Activated T-helper 2 cell treated with anti-CD3 and anti-CD28 coated beads, Interferon-gamma antibody, Interleukin-2, Interleukin-4, amounts not matched to agents 10 μg/mL and 5 μg/mL and 100 μg/mL, durations not matched to agents 14 hours and 24 hours and 36 hours (primary cell): ENCODE measurements at places on chromosomes 12 and 14. TPM values are rescaled to one million over a fixed set of nuclear protein-coding genes. Genes with fewer than 3 reads are reported as not detected.

- no peak for DNase-seq
Observed at GRCh38 chr12:87779016-87779415, 250.2 kb downstream of the C12orf50 start.

GRCh38 chr14:51019089-51019488 lies 74.8 kb upstream of the PYGL start:
- no peak for DNase-seq

GRCh38 chr12:127496255-127496654 lies 770.7 kb upstream of the TMEM132C start:
- DNase-seq, result no peak

- no peak for DNase-seq
Observed at GRCh38 chr12:65517656-65518210, 239.2 kb downstream of the MSRB3 start.

DNA sequence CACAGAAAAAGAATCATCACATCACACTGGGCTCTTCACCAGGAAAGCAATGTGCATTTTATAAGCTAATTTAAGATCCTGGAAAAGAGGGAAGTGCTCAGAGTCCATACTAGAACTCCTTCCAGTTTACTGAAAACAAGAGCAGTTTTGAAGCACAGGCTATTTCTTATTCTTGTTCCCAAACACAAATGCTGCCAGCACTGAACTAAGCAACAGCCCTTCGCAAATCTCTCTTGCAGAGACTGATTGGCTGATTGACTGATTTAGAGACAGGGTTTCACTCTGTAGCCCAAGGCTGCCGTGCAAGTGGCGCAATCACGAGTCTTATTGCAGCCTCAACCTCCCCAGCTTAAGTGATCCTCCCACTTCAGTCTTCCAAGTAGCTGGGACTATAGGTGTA lies 44.8 kb downstream of the BCL2L14 start:
- no peak for DNase-seq

DNA sequence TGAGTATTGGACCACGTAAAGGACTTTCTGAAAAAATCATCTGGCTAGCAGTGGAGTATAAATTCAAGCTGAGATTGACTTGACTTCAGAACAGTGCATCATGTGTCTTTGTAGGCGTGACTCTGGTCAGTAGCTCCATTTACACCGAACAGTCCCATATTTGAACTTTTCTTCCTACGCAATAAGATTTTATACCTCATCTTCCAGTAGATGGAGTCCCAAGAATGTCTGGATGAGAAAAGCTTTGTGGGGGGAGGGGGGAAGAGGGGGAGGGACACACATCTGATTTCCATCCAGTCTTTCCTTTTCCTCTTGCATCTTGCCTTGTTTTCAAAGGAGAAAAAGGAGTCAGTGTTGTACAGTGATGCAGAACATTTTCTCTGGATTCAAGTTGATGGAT lies 241.0 kb downstream of the EMP1 start:
- DNase-seq, result no peak

GRCh38 chr12:99235381-99235780 lies 412.2 kb upstream of the GARIN6 start:
- DNase-seq, result no peak

RNASE3 gene
- not detected in 2 replicates for total RNA-seq

BDKRB1 gene
- total RNA-seq, result not detected in 2 replicates

FITM1 gene
- 1.0 and 1.2 TPM in 2 replicates for total RNA-seq

SERPINA9 gene
- total RNA-seq, result not detected in 2 replicates
